ENCODE measurements at places on chromosomes 11 and 22. TPM values are rescaled to one million over a fixed set of nuclear protein-coding genes. Genes with fewer than 3 reads are reported as not detected.
A peak's percentile ranks its signal among the peaks of the same experiment; 100 is the strongest.

DNA sequence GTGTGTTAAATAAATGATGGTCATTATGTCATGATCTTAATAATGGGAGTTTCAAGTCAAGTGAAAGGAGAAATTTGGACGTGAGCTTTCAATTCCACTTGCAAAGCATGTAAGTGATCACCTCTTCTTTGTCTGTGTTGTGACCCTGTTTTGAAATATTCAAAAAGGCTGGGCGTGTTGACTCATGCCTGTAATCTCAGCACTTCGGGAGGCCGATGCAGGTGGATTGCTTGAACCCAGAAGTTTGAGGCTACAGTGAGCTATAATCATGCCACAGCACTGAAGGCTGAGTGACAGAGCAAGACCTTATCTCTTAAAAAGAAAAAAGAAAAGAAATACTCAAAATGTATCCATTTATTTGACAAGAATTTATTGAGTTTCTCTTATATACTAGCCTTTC, 32.9 kb upstream of the EED start:
- H3K27me3 ChIP-seq: no peaks in the 10 kb centered on the region
- H3K4me3 ChIP-seq: no peak overlapping the region
- H3K36me3 ChIP-seq: no peaks in the 10 kb centered on the region
- H3K27ac ChIP-seq: no peak overlapping the region

GRCh38 chr11:133202816-133203215, 329.5 kb downstream of the OPCML start:
- H3K27ac ChIP-seq: no peak overlapping the region
- H3K4me3 ChIP-seq: no peak overlapping the region
- DNase-seq: no peak
- no peaks in the 10 kb centered on the region for H3K27me3 ChIP-seq
- no peaks in the 10 kb centered on the region for H3K4me1 ChIP-seq

DNA sequence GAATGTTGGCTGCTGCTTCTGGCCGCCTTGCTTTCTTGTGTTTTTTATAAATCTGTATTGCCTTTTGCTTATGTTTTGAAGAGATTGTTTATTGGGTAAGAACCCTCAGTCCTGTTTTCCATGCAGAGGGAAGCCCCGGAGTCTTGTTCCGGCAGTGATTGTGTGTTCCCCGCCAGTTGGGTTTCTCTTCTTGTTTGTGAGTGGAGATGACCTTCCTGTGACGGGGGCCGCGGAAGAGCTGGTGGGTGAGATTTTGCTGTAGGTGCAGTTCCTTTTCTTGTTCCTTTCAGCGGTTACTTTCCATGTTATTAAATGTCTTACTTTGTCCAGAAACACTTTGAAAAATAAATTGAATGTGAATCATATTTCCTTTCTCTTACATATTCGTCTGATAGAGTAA, 8.3 kb downstream of the TBC1D22A start:
- peak overlapping the region; percentile 83 for H3K27ac ChIP-seq
- DNase-seq: no peak
- peaks cover 4% of the 10 kb centered on the region for H3K36me3 ChIP-seq
- peaks cover 77% of the 10 kb centered on the region for H3K4me1 ChIP-seq
- H3K27me3 ChIP-seq: no peaks in the 10 kb centered on the region

DNA sequence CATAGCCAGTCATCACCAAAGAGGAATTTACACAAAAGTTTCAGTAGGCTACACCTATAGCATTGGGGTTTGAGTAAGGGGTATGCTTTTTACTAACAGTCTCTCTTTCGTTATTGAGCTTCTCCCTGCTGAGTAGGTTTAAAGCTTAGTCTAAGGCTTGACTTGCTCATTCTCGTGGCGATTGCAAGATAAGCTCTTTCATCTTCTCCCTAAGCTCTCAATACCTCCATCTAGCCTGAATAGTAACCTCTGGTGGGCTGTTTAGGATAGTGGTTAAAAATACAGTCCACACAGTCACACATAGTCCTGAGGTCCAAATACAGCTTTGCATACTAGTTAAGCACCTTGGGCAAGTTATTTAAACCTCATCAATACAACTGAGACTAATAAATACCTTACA, 65.6 kb downstream of the IMMP1L start:
- no peak overlapping the region for H3K27ac ChIP-seq
- H3K4me3 ChIP-seq: no peak overlapping the region
- DNase-seq: no peak

GRCh38 chr11:77559686-77560401, 29.9 kb upstream of the AQP11 start:
- H3K27me3 ChIP-seq: no peaks in the 10 kb centered on the region
- no peaks in the 10 kb centered on the region for H3K36me3 ChIP-seq
- H3K4me3 ChIP-seq: no peak overlapping the region
- H3K27ac ChIP-seq: no peak overlapping the region

DNA sequence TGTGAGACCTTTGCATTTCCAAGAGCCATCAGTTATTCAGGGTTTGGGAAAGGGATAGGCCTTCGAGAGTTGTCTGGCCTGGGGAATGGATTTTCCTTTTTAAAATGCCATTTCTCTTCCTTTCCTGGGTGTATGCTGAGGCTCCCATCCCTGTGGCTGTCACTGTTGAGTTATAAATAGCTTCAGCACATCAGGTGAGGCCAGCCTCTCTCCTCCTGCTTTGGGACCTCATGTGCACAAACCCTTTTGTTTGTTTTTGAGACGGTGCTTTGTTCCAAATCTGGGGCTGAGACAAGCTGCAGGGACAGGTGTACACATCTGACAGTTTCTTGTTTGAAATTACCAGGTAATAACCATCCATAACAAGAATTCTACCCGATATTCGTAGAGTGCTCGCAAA, 1.3 kb downstream of the TEF start:
- peaks cover 20% of the 10 kb centered on the region for H3K4me1 ChIP-seq
- peaks cover 5% of the 10 kb centered on the region for H3K36me3 ChIP-seq
- no peak for DNase-seq
- no peak overlapping the region for H3K27ac ChIP-seq
- no peaks in the 10 kb centered on the region for H3K27me3 ChIP-seq

DNA sequence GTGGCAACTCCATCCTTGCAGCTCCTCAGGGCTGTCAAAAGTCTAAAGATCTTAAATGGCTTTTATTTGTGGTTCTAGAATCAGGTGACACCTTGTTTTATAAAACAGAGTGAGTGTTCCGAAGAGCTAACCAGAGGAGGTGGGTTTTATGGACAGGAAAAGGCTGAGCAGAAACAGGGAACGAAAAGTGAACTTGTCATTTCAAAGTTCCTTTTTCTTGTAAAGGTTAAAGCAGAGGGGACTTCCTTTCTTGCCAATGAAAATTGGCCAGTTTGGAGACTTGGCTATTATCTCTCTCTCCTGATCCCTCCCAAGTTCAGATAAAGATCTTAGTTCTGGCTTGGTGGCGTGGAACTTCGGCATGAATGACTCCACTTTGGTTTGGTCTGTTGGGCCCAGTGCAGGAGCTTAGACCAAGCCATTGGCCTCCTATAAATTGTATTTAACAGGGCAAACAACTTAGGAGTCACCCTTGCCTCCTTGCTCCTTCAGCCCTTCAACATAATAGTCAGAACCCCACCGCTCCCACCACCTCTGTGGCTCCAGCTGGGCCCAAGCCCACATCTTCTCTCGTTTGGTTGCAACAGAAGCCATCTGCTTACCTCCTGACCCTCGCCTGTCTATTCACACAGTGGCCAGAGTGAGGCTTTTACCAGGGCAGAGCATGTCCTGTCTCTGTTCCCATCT, 102.4 kb upstream of the THY1 start:
- H3K27ac ChIP-seq: no peak overlapping the region
- H3K4me1 ChIP-seq: peaks cover 15% of the 10 kb centered on the region
- H3K36me3 ChIP-seq: no peaks in the 10 kb centered on the region
- no peak overlapping the region for H3K4me3 ChIP-seq

DNA sequence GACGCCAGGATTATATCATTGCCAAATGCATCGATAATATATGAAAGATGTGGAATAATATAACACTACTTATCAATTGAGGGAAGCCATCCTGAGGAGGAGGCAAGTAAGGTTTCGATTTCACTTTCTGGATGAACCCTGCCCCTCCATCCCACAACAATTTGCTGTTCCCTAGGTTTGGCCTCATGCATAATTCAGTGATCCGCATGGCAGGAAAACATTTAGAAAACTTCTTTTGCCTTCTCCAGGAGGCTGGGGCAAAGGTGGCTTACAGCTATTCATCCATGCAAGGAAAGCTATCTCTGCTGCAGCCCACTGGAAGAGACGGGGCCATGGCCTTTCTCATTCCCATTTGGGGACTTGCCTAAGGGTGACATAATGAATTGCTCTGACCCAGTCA, 489.4 kb upstream of the CADM1 start:
- H3K27me3 ChIP-seq: no peaks in the 10 kb centered on the region
- DNase-seq: no peak
- H3K27ac ChIP-seq: no peak overlapping the region
- H3K36me3 ChIP-seq: no peaks in the 10 kb centered on the region
- H3K4me1 ChIP-seq: no peaks in the 10 kb centered on the region

GRCh38 chr11:77146261-77147035, 18.4 kb downstream of the MYO7A start:
- no peaks in the 10 kb centered on the region for H3K27me3 ChIP-seq
- DNase-seq: no peak
- H3K4me3 ChIP-seq: no peak overlapping the region

DNA sequence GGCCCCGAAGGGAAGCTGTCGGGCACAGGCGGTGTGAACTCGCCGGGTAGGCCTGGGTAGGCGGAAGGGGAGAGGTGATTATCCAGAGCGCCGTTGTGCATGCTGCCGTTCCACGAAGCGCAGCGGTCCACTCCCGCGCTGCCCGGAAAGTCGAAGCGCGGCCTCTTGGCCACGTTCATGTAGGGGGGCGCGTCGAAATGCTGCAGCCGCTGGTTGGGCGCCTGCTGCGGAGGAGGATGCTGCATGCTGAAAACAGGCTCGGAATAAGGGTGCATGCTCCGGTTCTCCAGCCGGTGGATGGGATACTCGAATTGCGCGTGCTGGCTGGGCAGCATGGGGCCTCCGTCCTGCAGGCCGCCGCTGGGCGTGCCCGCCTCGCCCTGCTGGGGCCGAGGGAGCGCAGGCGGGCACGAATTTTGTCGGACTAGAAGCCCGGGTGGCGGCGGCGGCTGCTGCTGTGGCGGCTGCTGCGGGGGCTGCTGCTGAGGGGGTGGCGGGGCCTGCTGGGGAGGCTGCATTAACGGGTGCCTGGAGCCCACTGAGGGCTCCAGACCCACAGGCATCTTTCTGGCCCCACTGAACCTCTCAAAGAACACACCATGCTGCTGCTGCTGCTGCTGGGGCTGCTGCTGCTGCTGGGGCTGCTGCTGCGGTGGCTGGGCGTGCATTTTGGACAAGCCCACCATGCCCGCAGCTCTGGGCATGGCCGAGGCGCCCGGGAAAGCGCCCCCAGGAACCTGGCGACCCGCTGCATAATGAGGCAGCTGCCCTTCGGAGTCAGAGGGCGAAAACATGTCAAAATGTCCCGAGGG, 2.3 kb downstream of the MN1 start:
- no peak overlapping the region for H3K27ac ChIP-seq
- H3K4me1 ChIP-seq: peaks cover 15% of the 10 kb centered on the region
- peaks cover 7% of the 10 kb centered on the region for H3K27me3 ChIP-seq
- no peak overlapping the region for H3K4me3 ChIP-seq

DNA sequence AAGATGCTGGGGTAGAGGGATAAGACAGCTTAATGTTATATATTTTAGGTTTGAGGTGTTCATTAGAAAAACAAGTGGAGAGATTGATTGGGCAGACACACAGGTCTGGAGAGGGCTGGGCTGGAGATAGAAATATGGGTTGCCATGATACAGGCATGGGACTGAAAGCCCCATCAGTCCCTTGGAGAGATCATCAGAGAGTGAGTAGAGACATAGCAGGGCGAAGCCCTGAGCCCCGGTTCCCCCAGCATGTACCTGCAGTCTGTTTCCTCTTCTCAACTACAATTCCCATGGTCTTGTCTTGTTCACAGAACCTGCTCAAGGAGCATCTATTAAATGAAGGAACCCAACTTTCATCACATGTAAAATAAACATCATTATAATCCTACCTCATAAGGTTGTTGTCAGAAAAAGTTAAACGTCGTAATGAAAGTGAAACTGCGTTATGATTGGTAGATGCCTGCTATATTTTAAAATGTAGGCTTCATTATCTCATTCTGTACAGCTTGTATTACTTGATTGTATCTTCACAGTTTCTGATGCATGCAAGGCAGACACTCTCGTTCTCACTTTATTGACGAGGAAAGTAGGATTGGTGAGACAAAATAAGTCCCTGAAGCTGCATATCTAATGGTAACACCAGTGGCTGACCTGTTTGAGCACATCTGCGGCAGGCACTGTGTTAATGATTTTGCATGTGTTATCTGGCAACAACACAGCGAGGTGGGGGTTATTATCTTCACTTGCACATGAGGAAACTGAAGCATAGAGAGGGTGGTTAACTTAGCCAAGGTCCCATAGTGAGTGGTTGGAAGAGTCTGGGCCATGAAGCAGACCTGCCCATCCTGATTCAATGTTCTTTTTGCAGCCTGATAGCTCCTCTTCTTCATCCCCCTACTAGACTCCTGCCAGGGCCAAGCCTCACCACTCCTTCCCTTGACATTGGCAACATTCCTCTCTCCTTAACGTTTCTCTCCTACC, 63.5 kb downstream of the ENDOD1 start:
- no peaks in the 10 kb centered on the region for H3K36me3 ChIP-seq

DNA sequence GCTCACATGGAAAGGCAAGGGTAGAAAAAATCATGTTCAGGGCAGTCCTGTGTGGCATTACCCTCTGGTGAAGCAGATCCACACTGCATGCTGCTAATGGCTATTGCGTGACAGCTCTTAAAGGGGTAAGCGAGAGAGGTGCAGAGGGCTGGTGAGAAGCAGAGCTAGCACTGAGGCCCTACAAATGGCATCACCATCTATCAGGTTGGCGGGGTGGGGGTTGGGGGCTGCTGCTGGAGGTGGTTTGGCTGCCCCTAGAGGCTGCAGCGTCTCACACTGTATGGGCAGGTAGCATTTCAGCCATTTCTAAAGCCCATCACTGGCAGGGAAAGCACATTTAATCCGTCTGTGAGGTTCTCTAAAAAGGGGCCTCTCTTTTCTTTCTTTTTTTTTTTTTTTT, 16.9 kb upstream of the TMA7B start:
- H3K4me3 ChIP-seq: no peak overlapping the region
- peaks cover 6% of the 10 kb centered on the region for H3K36me3 ChIP-seq
- peaks cover 37% of the 10 kb centered on the region for H3K4me1 ChIP-seq

DNA sequence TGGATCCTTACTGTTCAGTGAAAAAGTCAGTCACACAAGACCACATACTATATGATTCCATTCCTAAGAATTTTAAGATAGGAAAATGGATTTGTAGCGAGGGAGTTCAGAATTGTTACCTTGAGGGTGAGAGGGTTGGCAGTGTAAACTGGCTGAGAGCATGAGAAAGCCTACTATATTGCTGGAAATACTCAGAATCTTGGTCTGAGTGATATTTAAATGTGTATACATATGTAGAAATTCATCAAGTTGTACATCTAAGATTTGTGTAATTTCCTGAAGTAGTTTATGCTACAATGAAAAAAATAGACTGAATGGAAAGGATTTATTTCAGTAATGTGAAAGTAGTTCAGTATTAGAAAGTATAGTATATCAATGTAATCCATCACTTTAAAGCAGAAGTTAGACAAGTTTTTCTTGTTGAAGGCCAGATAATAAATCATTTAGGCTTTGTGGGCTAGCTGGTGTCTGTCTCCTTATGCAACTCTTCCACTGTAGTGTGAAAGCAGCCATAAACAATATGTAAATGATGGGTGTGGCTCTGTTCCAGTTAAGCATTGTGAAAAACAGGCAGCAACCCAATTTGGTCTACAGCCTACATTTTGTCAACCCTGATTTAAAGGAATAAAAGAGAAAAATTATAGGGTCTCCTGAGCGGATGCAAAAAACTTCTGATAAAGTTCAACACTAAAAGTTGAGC, 127.2 kb upstream of the THY1 start:
- H3K27ac ChIP-seq: no peak overlapping the region
- no peaks in the 10 kb centered on the region for H3K27me3 ChIP-seq
- H3K36me3 ChIP-seq: no peaks in the 10 kb centered on the region
- H3K4me1 ChIP-seq: no peaks in the 10 kb centered on the region

Gene MUC2
- not detected for total RNA-seq

Gene SCGB2A2
- not detected for total RNA-seq

Gene OR6Q1
- total RNA-seq: not detected

Gene BIK
- total RNA-seq: 0.28 TPM

Gene SPI1
- 55.4 TPM for total RNA-seq

Gene OR10A2
- total RNA-seq: not detected

Gene CCDC87
- total RNA-seq: 0.49 TPM

All from natural killer cell (primary cell).